ENCODE measurements at places on chromosomes 13 and 19. TPM values are rescaled to one million over a fixed set of nuclear protein-coding genes. Genes with fewer than 3 reads are reported as not detected.

GRCh38 chr13:83883061-83883523 lies 818 bp upstream of the SLITRK1 start:
- H3K27ac ChIP-seq: no peak overlapping the region
- DNase-seq: no peak
- no peaks in the 10 kb centered on the region for H3K36me3 ChIP-seq
- H3K4me1 ChIP-seq: no peaks in the 10 kb centered on the region

- no peak overlapping the region for H3K4me3 ChIP-seq
- H3K27me3 ChIP-seq: no peaks in the 10 kb centered on the region
- peak; percentile 50 for DNase-seq
- no peaks in the 10 kb centered on the region for H3K36me3 ChIP-seq
Observed at GRCh38 chr13:27130979-27131623, 40.5 kb downstream of the USP12 start.

DNA sequence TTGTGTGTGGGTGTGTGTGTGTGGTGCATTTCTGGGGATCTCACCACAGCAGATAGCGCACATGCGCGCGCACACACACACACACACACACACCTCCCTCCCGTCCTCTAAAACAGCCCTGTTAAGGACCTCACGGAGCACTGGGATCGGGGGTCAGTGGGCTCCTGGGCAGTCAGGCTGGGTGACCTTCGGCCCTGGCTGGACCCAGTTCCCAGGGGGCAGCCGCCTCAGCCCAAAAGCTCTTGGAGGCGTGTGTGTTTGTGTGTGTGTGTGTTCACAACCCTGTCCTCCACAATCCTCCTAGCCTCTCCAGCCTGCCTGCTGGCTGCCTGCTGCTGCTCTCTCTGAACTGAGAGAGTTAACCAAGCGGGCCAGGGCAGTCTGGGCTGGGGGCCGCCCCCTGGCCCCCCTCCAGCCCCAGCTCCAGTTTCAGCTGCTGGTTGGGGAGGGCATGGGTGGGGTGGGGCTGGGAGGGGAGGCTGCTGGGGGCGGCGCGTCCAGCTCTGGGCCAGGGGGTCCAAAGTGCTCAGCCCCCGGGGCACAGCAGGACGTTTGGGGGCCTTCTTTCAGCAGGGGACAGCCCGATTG lies at the start of gene FXYD1:
Gene FXYD1, plus strand, starts transcription at position 520 of the 588 bp plus-strand sequence. CDS start 1,256 bp downstream, outside the sequence.
- no peaks in the 10 kb centered on the region for H3K27me3 ChIP-seq
- H3K36me3 ChIP-seq: no peaks in the 10 kb centered on the region
- H3K4me3 ChIP-seq: no peak within 1 kb of the TSS
- no peak within 1 kb of the TSS for H3K27ac ChIP-seq
- peaks cover 21% of the 10 kb centered on the region for H3K4me1 ChIP-seq

GRCh38 chr13:25249001-25249543 lies 38.2 kb downstream of the MTMR6 start:
- no peak for DNase-seq
- no peak overlapping the region for H3K27ac ChIP-seq
- H3K27me3 ChIP-seq: no peaks in the 10 kb centered on the region
- no peaks in the 10 kb centered on the region for H3K4me1 ChIP-seq
- peaks cover 7% of the 10 kb centered on the region for H3K36me3 ChIP-seq

DNA sequence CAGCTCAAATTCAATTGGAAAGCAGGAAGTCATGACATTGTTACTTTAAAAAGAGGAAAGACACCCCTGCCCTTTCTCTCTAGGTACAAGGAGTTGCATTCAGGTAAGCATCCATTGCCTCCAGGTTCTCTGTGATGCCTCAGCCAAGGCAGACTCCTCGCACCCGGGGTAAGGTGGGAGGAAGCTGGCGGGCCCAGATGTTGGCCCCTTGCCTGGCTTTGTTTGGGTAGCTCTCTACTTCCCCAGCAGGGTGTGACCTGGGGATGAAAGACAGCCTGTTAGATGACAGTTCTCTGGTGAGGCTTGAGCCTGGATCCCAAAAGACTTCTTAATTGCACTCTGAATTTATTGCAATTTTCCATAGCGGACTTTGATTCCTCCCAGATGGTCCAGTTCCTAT lies 25.6 kb downstream of the SHISA2 start:
- no peak for DNase-seq
- H3K27me3 ChIP-seq: no peaks in the 10 kb centered on the region
- no peaks in the 10 kb centered on the region for H3K4me1 ChIP-seq
- no peaks in the 10 kb centered on the region for H3K36me3 ChIP-seq
- no peak overlapping the region for H3K4me3 ChIP-seq
- no peak overlapping the region for H3K27ac ChIP-seq

DNA sequence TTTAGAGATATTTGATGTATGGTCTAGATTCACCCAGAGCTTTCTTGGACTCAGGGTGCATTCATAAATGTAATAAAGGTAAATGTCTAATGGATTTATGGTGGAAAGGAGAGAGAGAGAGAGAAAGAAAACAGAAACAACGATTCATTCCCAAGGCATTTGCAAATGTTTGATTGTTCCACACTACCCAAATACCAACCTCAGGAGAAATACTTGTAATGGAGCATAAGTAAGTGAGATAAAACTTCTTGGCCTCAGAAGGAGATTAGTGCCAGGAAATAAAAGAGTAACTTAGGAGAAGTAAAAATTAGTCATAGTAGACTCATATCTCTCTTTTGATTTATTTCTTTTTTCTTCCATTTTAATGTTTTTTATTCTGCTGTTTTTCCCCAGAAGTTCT lies 40.6 kb upstream of the DGKH start:
- no peak for DNase-seq
- no peaks in the 10 kb centered on the region for H3K27me3 ChIP-seq
- no peak overlapping the region for H3K27ac ChIP-seq
- H3K4me3 ChIP-seq: no peak overlapping the region
- H3K4me1 ChIP-seq: no peaks in the 10 kb centered on the region

DNA sequence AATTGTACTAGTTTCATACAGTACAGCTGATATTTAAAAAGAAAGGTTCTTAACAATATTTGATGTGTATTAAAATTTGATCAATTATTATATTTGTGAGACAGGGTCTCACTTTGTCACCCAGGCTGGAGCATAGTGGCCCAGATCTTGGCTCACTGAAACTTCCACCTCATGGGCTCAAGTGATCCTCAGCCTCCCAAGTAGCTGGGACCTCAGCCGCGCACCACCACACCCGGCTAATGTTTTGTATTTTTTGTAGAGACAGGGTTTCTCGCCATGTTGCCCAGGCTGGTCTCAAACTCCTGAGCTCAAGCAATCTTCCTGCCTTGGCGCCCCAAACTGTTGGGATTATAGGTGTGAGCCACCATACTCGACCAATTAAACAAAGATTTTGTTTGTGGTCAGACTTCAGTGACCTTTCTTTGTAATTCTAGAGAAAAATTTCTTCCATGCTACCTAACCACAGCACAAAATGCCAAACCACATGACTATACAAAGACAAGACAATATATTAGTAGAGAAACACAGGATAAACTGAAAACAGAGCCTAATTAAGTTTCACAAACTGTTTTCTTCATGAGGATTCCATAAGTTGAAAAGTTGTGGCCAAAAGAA lies 59.6 kb downstream of the RBM26 start:
- no peak overlapping the region for H3K4me3 ChIP-seq
- no peak for DNase-seq
- no peaks in the 10 kb centered on the region for H3K4me1 ChIP-seq
- H3K27ac ChIP-seq: no peak overlapping the region

Gene ZNF681
- total RNA-seq: 4.9 TPM
